ENCODE measurements at places on chromosomes 16 and 17.

- no peak for DNase-seq
Observed at GRCh38 chr17:39818358-39819000, 45.6 kb downstream of the IKZF3 start.

- no peak for DNase-seq
Observed at GRCh38 chr16:89534252-89534756, 26.1 kb downstream of the SPG7 start.

DNA sequence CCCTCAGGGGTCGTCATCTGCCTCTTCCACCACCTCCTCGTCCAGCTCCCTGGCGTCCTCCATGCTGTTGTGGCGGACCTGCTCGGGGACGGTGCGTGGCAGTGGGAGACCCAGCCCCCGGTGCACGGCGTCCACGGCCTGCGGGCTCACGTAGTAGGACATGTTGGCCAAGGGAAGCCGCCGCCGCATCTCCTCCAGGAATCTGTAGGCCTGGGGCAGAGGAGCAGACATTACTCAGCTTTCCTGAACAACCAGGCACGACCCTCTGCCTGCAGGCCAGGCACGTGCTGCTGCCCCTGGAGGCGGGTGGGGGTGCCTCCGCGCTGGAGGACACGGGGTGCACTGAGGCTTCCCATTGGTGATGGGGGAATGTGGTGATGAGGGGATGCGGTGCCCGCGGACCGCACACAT, 17.8 kb downstream of the TELO2 start:
- DNase-seq = no peak

- DNase-seq = no peak
Observed at GRCh38 chr16:11696266-11697012, 28.2 kb downstream of the SNN start.

DNA sequence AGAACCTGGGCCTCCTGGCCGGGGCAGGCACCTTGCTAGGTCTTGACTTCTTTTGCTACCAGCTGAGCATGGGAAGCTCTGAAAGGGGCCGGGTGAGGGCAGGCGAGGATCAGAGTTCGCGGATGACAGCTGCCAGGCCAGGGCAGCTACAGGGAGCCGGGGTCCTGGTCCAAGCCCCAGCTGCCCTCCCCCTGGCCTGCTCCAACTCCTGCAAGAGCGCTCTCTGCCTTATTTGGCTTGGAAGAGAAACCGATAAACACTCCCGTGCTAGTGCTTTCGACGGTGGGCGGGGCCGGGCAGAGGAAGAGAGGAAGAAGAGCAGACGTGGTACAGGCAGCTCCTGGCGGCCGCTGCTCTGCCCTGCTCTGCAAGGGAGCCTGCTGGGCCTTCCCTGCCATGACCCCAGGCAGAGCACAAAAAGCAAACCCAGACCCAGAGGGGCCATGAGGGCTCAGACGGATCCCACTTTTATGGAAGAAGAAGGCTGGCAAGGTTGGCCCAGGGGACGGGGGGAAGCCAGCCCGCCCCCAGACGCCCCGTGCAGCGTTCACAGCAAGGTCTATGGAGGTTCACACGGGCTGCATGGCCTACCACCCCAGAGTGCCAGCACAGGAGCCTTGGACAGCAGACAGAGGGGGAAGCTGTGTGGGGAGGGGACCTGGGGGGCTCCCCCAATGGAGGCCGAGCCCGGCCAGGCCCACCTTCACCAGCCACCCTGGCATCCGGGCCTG, 25.6 kb downstream of the PIEZO1 start:
- no peak for DNase-seq

DNA sequence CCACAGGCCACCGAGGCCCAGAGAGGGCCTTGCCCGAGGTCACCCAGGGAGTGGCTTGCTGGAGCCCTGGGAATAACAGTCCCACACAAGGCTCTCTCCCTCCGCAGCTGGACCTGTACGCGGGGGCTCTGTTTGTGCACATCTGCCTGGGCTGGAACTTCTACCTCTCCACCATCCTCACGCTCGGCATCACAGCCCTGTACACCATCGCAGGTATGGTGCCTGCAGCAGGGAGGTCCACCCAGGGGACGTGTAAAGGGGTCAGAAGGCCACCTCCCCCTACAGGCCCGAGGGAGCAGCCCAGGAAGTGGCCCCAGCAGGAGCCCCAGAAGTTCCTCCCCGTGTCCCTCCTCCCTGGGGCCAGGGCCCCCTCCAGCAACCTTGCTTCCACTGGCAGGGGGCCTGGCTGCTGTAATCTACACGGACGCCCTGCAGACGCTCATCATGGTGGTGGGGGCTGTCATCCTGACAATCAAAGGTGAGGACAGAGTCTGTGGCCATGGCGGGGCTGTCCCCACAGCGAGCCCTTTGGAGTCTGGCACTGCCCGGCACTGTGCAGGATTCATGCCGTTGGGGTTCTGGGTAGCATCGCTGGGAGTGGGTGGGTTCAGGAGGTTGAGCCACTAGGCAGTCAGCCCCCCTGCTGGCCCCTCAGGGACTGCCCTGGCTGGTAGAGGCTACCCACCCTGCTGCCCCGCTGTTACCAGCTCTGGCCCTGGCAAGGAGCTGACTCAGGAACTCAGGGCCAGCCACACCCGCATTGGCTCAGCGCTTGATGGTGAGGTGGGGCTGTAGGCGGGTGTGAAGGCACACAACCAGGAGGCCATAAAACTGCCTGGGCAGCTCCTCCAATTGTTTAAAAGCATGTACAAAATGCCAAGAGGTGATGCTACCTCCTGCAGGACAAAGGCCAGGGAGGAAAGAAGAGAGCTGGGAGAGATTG, 17.3 kb downstream of the SLC5A10 start:
- DNase-seq = no peak

DNA sequence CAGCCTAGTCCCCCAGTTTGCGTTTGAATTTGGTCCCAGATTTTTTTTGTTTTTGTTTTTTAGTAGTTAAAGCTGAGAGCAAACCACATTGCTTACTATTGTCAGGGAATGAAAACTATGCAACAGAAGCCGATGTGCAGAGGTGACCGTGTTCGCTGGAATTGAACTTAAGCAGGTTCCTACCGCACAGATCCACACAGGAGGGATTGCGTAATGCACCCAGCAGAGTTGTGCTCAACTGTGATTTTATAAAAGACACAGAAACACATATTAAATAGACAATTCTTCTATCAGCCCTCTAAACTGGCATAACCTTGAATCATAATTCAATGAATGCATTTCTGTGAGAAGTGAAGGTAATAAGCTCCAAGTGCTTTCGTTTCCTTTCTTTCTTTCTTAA, 443.0 kb downstream of the WWOX start:
- no peak for DNase-seq

DNA sequence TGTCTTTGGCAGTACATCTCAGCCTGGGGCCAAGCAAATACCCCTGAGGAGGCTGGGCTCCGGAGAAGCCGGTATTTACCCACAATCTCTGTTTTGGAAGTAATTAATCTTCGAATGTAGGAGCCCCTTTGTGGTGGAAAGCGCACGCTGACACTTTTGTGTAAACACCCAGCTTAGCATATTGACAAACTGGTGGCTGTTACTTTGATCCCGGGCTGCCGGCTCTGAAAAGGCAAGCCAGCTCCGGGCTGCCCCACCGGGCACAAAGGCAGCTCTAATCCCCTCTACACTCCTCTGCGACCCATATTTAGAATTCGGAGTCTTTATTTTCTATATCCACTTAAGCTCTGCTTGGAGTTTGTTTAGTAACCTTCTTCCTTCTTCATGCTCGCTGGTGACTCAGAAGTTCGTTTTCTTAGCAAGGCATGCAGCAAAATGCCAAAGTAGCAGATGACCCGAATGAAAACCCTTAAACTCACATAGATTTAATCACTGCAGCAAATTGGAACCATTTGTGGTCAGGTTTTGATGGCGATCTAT, 144.0 kb upstream of the IRX3 start:
- DNase-seq = no peak

DNA sequence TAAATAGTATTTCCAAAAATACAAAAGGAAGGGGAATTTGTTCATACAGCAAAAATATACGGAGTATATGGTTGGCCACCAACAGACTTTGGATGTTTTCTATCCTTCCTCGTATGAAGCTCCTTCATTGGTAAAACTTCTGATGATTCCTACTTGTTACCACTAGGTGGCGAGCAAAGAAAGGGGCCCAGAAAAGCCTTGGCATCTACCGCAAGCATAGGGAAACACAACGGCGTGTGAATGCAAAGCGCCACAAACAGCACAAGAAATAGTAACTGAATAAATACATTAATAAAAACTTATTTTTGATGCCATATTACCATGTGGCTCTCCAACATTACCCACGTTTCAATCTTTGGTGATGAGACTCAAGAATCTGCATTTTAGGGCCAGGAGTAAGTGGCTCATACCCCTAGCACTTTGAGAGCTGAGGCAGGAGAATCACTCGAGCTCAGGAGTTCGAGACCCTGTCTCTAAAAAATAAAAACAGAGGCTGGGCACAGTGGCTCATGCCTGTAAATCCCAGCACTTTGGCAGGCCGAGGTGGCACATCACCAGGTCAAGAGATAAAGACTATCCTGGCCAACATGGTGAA, 34.5 kb downstream of the YWHAE start:
- peak; percentile 5 for DNase-seq

GRCh38 chr17:56639517-56639916, 46.0 kb downstream of the NOG start:
- no peak for DNase-seq

DNA sequence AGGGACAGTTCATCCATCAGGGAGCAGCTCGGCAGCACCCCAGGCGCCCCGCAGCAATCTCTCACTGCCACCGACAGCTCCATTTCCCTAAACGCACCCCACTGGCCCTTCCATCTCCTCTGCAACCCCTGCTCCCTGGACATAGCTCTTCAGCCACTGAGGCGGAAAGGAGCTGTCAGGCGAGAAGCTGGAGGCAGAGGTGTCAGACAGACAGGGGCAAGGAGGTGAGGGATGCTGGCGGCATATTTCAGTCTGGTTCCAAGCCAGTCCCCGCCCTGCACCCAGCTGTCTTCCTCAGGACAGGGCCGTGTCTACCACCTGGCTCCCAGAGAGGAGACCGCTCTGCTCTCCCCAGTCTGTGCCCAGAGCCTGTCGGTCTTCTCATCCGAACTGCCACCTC, 9.7 kb downstream of the ACLY start:
- DNase-seq = no peak

GRCh38 chr17:2023692-2024571, 1.2 kb downstream of the RTN4RL1 start:
- peak; percentile 43 for DNase-seq

GRCh38 chr16:16007743-16008111, 58.3 kb downstream of the ABCC1 start:
- DNase-seq = no peak

- DNase-seq = no peak
Observed at GRCh38 chr17:29618272-29619065, 4.2 kb downstream of the CORO6 start.

DNA sequence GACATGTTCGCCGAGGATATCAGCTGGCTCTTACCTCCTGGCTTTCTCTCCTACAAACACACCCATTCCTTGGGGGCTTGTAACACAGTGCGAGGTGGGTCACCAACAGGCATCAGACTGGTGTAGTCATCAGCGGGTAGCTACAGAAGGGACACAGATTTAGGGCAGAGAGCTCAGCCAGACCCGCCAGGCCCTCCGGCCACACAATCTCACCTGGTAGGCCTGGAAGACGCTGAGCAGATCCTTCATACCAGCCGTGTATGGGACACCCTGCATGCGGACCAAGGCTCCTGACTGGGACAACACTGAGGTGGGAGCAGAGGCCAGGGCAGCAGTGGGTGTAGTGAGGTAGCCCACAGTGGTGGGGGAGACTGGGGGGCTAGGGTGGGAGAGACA, 5.8 kb downstream of the ESRP2 start:
- DNase-seq = no peak

- DNase-seq = no peak
Observed at GRCh38 chr16:63787014-63787413, 1334.8 kb downstream of the CDH11 start.

- no peak for DNase-seq
Observed at GRCh38 chr17:77455111-77455890, 314.5 kb downstream of the SEC14L1 start.

DNA sequence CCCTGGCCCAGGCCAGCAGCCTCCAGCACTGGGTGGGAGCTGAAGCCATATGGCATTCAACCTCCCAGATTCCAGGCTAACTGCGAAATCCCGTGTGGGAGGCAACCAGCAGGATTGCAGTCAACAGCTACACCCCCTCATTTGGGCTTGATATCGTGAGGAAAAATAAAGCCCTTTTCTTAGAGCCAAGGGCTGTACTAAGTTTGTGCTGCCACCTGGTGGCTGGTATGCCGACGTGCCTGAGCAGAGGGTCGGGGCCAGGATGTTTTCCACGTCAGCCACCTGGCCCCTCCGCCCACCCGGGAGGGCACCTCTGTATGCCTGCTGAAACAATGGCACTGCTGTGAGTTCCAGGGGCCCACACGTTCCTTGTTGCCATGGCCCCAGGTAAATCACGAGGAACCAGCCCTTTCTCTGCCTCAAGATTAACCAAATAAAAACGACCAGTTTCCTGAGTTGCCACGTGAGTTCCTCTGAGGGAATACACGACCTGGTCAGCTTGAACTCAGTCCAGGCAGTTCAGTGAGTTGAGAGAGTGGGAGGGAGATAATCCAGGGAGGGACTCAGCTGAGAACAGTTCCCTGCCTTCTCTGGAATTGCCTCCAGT, 9.0 kb downstream of the TMEM98 start:
- DNase-seq = no peak

DNA sequence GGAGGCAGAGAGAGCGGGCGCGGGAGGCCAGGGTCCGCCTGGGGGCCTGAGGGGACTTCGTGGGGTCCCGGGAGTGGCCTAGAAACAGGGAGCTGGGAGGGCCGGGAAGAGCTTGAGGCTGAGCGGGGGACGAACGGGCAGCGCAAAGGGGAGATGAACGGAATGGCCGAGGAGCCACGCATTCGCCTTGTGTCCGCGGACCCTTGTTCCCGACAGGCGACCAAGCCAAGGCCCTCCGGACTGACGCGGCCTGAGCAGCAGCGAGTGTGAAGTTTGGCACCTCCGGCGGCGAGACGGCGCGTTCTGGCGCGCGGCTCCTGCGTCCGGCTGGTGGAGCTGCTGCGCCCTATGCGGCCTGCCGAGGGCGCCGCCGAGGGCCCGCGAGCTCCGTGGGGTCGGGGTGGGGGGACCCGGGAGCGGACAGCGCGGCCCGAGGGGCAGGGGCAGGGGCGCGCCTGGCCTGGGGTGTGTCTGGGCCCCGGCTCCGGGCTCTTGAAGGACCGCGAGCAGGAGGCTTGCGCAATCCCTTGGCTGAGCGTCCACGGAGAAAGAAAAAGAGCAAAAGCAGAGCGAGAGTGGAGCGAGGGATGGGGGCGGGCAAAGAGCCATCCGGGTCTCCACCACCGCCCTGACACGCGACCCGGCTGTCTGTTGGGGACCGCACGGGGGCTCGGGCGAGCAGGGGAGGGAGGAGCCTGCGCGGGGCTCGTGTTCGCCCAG, 1.2 kb upstream of the CBX4 start:
- DNase-seq = peak; percentile 36

- no peak for DNase-seq
Observed at GRCh38 chr17:82978765-82979349, 100.6 kb upstream of the METRNL start.

- DNase-seq = no peak
Observed at GRCh38 chr17:31415004-31415454, 23.6 kb downstream of the RAB11FIP4 start.

GRCh38 chr16:53043986-53044601, 8.6 kb downstream of the CHD9NB start:
- no peak for DNase-seq

- no peak for DNase-seq
Observed at GRCh38 chr17:72185564-72185963, 64.7 kb downstream of the SOX9 start.
